CD4-positive, alpha-beta T cell treated with Interleukin-15 for 1 hour (primary cell): ENCODE measurements at places on chromosomes 3 and 15.

GRCh38 chr3:49469037-49469935 is 781 bp upstream of the DAG1 start:
- no peak for DNase-seq

GRCh38 chr3:33075995-33076394 is 21.0 kb downstream of the GLB1 start:
- no peak for DNase-seq

GRCh38 chr3:18334837-18335601 is 90.1 kb downstream of the SATB1 start:
- DNase-seq, result no peak

GRCh38 chr15:59170295-59171066 is 36.2 kb upstream of the LDHAL6B start:
- no peak for DNase-seq

DNA sequence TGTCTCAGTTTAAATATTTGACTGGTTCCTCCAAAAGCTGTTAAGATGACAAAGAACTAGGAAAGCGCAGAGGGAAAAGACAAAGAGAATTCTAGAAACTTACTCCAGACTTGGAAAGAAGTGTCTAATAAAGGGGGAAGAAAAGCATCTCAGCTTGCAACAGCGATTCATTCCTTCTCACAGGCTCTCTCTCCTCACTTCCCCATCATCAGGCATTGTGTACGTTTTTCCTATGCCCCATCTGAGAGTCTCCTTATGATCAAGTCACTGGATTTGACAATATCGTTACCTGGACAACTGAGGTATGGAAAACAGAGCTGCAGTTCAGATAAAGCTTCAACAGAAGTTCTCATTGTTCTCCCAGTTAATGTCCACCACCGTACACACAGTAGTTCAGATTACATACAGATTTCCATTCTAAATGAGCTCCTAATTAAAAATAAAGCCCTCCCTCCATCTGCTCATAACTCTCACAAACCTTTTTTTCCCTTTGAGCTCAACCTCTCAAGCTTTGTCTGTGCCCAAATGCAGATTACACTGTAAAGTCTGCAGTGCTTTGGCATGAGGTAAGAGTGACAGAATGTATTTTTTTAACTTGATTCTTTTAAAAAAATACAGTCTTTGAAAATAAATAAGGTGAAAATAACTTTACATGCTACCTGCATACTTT is 254.4 kb upstream of the THBS1 start:
- no peak for DNase-seq

GRCh38 chr3:81291586-81291985 is 469.9 kb downstream of the GBE1 start:
- no peak for DNase-seq

DNA sequence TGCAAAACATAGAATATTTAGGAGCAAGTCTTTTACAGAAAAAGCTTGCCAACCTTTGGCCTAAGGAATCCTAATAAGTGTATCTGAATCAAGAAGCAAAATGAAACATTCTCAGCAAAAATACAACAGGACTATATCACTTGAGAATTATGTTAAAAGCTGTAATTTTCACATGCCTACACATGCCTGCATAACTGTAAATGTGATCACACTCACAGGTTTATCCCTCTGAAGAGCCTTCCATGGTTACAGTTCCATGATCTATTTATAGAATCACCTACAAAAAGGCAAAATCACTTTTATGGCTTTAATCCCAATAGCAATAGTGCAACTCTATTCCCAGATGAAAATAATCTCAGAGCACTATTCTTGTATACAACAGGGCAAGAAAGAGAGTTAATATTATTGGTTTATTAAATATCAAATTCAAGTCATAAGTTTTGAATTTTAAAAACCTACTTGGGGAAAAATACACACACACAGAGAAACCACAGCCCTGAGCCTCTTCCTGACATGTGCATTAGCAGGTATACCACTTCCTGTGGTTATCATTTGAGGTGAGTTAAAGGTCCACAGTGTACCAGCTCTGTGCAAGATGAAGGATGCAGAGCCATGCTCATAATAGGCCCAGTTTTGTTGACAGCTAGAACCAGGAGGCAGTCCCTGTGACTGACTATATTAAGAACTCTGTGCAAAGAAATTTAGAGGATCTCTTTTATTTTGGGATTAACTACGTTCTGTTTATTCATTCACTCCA is 252.5 kb upstream of the TGFBR2 start:
- peak; percentile 56 for DNase-seq

DNA sequence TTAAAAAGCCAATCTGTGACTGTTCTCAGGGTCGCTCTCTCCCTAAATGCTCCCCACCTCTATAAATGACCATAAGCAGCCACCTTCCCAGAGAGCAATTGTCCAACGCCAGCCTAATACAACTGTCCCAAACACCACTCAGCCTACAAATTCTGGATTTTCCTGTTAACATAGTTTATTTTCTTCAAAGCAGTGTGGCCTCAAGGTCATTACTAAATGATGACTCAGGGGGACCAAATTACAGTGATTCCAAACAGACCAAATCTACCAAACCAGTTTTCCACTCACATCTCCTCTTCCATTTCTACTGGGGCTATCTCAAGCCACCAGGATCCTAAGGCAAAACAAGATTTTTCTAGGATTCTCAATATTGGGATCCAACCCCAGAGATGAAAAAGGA is 22.5 kb downstream of the HEXA start:
- DNase-seq, result no peak

GRCh38 chr3:37136067-37136466 is 38.3 kb downstream of the LRRFIP2 start:
- no peak for DNase-seq

- DNase-seq, result peak; percentile 27
Measured at GRCh38 chr3:4950351-4950784, 28.9 kb upstream of the BHLHE40 start.

DNA sequence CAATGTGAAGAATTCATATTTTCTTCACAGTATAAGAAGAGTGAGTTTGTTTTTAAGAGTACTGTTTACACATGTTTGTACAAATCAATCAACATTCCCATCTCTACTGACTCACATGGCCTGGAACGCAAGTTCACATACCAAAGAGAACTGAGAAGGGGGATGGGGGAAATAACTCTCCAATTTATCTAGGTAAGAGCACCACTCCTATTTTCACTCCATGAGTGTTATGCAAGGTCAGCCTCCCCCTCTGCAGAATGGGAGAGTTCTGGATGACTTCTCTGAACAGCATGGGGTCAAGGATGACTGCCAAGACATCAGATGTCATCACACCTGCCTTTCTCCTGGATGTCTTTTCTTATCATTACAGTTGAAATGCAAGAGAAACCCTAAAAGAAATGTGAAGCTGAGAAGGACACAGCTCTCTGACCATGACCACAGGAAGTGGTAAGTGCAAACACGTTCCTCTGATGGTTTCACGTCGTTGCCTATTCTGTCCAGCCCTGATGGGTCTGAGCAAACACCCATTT is 95.2 kb downstream of the SEMA6D start:
- DNase-seq, result no peak

- DNase-seq, result no peak
Measured at GRCh38 chr3:34676436-34676835, 878.0 kb downstream of the PDCD6IP start.

GRCh38 chr3:183764847-183765731 is 60.3 kb downstream of the MAP6D1 start:
- no peak for DNase-seq

DNA sequence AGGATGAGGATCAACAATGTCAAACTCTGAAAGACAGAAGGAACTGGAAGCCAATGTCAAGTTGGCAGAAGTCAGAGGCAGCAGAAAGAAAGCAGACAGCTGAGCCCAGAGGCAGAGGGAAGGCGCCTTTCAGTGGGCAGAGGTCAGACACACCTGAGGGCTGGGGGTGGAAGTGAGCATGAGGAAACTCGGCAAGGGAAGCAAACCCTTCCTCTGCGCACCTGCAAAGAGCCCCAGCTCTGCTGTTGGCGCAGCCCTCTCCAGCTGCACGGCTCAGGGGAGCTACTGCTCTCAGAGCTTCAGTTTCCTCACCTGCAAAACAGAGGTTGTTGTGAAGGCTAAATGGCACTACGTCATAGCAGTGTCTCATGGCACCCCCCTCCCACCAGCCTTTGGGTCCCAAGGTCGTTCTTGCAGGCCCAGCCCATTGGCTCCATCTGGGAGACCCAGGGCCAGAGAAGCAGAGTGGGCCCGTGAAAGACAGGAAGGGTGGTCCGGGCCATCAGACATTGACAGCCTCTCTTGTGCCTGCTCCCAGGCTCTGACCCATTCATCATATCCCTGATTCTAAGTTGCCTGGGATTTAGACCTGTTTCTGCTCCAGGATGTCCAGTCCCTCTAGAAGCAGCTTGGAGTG is 53.3 kb upstream of the SLC6A11 start:
- DNase-seq, result no peak

GRCh38 chr3:25603703-25604102 is 61.0 kb downstream of the TOP2B start:
- peak; percentile 32 for DNase-seq

DNA sequence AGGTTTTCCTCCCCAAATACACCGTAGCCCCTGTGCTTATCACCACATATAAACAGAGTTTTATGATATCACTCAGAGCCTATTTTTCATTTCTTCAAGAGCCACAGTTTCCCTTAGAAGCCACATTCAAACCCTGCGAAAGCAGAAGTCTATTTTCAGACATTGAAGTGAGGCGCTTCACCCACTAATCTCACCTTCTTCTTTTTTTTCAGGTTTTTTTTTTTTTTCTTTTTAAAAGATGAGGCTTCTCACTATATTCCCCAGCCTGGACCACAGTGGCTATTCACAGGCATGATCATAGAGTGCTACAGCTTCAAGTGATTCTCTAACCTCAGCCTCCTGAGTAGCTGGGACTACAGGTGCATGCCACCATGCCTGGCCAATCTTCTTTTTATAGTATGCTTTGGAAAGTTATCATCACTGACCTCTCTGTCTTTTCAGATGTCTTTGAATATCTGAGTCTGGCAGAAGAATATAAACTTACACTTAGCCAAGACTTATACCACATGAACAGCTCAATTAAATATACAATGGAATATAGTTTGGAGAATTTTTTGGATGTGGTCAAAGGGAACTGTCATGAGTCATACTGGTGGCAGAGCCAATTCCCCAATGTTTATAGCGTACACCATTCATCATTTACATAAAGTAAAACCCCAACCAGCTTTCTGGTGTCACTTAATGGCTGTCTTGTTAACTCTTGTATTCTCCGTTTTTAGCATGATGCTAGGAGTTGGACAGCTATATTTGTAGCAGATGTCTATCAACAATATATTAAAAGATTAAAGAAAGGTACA is 59.7 kb upstream of the CCDC50 start:
- DNase-seq, result no peak

- DNase-seq, result no peak
Measured at GRCh38 chr15:31163769-31164572, 62.4 kb upstream of the TRPM1 start.

GRCh38 chr3:36193448-36193847 is 186.9 kb upstream of the STAC start:
- DNase-seq, result no peak

- no peak for DNase-seq
Measured at GRCh38 chr3:111745786-111746185, 113.3 kb upstream of the PHLDB2 start.

DNA sequence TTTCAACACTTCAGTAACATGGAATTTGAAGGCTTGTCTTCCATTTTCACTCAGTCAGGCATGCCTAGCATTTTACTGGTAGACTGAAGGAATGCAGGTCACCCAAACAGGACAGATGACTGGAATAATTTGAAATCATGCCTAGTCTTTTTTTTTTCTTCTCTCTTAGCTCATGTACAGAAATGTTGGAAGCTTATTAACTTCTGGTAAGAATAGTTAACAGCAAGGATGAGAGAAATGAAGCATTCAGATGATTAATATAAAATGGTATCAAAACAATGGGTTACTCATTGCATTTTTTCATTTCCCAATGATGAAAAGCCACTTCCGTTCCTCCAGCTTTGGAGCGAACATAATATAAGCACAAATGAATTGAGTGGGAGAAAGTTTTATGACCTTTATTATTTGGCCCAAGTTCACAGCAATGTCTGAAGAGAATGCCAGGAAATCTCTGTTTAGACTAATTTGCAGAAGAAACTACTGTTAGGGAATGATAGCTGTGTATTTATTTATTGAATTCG is 431.6 kb upstream of the RASGRP1 start:
- DNase-seq, result no peak

GRCh38 chr3:123120573-123120972 is 53.7 kb downstream of the PDIA5 start:
- no peak for DNase-seq

- DNase-seq, result no peak
Measured at GRCh38 chr3:58606693-58607092, 29.5 kb upstream of the FAM107A start.

GRCh38 chr3:34439796-34440195 is 641.4 kb downstream of the PDCD6IP start:
- DNase-seq, result no peak

- DNase-seq, result no peak
Measured at GRCh38 chr3:54994111-54994513, 66.3 kb upstream of the LRTM1 start.

DNA sequence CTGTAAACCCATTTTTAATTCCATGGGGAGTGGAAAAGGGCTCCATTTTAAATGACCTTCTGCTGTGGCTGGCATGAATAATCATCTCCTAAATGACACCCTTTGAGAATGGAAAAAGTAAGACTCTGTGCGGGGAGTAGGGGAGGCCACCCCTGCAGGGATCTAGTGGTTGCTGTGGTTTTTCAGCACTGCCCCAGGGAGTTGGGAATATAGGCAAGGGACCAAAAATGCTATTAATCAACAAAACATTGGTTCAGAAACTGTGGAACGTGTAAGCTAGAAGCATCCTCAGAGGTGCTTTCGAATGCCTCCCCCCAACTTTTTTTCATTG is 30.1 kb upstream of the ADAMTS7 start:
- no peak for DNase-seq

- peak; percentile 48 for DNase-seq
Measured at GRCh38 chr3:51391566-51392354, 675 bp downstream of the RBM15B start.

DNA sequence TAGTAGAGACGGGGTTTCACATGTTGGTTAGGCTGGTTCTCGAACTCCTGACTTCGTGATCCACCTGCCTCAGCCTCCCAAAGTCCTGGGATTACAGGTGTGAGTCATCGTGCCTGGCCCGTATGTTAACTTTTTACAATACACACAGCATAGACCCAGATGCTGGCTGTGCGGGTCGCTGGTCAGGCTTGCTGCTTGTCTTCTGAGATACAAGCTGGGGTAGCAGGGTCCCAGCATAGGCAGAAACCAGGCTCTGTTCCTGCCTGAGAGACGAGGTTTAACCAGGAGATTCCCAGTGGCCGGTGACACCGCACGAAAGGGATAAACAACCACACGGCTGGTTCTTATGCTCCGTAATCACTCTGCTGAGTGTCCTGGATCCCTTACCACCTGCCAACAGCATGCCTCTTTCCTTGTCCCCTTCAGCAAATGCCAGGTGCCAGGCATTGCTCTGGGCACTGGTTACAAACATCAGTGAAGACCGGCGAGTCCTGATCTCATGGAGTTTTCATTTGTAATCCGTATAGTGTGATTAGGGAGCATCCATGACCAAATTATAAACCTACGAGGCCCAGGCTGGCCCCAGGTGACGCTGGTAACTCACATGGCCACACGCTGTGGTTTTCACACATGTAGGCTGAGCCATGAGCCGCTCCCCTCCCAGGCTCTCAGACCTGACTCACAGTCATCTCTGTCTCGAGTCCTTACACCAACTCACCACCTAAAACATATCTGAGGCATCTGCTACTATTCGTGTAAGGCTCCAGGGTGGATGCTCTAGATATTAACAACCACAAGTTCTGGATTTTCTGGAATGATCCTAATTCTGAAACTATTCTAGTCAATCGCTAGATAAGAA is 125.7 kb downstream of the PDZRN3 start:
- no peak for DNase-seq

GRCh38 chr3:64932666-64933342 is 245.0 kb upstream of the ADAMTS9 start:
- DNase-seq, result no peak
